ENCODE measurements at places on chromosomes 6 and 20. TPM values are rescaled to one million over a fixed set of nuclear protein-coding genes. Genes with fewer than 3 reads are reported as not detected.

RIMS4 gene
- not detected for total RNA-seq

AGER gene
- 0.26 TPM for total RNA-seq

KCNK16 gene
- total RNA-seq, result not detected

LGSN gene
- total RNA-seq, result not detected

LY6G5C gene
- total RNA-seq, result 0.88 TPM

MLN gene
- total RNA-seq, result not detected

EEF1A2 gene
- total RNA-seq, result 0.32 TPM

KIAA0408 gene
- not detected for total RNA-seq

TMEM244 gene
- total RNA-seq, result not detected

LY6G6F gene
- total RNA-seq, result not detected

MAP3K7 gene
- total RNA-seq, result 29.2 TPM
